ENCODE measurements at places on chromosomes 12 and 14.
A peak's percentile ranks its signal among the peaks of the same experiment; 100 is the strongest.

DNA sequence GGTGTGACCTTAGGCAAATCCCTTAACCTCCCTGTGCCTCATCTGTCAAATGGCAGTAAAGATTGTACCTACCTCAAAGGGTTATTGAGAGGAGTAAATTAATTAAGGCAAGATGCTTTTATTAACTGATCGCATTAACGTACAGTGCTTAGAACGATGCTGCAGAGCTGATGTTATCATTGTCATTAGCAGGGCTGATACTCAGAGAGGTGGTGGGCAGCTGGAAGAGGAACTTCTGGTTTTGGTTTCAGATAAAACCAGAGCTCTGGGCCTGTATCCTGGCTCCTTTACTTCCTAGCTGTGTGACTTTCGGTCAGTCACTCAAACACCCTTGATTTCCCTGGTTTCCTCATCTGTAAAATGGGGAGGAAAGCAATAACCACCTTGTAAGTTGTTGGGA lies 55.1 kb downstream of the CALM1 start:
- DNase-seq = no peak

DNA sequence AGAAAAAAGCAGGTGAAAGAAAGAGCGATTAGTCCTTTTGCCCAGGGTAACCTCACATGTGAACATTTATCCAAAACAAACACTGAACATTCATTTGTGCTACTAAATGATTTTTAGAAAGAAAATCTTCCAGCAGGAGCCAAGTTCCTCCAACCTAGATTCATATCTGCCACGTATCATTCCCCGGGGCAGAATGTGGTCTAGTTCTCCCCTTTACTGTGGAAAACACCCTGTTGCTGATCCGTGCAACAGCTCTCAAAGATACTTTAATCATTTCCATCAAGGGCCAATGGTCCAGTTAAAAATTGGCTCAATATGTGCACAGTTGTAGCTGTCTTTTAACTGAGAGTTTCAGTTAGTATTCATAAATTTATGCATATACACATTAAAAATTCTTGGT lies 479.1 kb downstream of the ATP23 start:
- DNase-seq = no peak

DNA sequence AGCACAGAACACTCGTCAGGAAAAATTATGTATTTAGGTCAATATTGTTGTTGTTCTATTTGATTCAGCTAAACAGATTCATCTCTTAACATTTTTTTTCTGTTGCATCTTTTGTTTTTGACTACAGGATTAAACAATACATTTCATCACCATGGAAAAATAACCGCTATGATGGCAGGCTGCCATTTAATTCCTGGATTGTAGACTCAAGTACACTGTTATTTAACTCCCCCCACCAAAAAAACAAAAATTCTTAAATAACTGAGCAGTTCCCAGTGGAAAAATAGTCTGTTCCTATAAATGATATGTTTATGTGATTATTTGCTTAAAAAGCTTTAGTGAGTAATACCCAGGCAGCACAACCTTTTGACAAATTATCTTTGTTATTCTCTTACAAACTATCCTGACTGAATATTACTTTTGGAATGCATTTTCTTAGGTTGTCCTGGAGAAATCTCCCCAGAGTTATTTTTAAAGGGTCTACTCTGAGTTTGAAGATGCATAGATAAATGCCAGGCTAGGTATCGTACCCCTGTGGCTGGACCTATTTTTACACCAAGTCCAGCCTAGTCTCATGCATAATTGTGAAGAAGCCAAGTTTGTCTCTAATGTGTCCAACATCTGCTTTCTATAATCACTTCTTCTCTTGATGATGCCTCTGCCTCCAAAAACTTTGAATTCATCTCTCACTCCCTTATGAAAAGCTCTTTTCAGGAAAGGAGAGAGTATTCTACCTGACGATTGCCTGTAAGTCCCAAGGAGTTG lies 3.7 kb downstream of the KERA start:
- DNase-seq = no peak

- no peak for DNase-seq
These were observed 40.0 kb upstream of the NAP1L1 start for GRCh38 chr12:76124456-76124855.

DNA sequence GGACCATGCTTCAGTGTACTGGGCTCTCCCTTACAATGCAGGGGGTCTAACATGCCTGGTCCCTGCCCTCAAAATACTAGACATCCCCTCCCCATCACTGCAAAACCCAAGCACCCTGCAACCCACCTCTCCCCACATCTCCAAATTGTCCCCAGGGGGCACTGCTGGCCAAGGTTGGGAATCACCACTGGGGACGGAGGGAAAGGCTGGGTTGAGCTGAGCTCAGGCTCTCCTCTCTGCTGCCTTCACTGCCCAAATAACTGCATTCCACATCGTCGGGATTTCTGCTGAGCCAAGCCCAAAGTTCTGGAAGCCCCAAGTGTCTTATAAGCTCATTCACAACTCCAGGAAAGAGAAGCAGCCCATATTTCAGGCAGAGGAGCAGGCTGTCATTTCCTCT lies 69.6 kb downstream of the NT5DC3 start:
- DNase-seq = no peak

GRCh38 chr14:85280074-85280473 lies 249.9 kb upstream of the FLRT2 start:
- DNase-seq = no peak

- no peak for DNase-seq
These were observed 44.5 kb downstream of the FOXA1 start for GRCh38 chr14:37550511-37550910.

- no peak for DNase-seq
These were observed 18.4 kb downstream of the HDAC7 start for GRCh38 chr12:47801170-47801903.

DNA sequence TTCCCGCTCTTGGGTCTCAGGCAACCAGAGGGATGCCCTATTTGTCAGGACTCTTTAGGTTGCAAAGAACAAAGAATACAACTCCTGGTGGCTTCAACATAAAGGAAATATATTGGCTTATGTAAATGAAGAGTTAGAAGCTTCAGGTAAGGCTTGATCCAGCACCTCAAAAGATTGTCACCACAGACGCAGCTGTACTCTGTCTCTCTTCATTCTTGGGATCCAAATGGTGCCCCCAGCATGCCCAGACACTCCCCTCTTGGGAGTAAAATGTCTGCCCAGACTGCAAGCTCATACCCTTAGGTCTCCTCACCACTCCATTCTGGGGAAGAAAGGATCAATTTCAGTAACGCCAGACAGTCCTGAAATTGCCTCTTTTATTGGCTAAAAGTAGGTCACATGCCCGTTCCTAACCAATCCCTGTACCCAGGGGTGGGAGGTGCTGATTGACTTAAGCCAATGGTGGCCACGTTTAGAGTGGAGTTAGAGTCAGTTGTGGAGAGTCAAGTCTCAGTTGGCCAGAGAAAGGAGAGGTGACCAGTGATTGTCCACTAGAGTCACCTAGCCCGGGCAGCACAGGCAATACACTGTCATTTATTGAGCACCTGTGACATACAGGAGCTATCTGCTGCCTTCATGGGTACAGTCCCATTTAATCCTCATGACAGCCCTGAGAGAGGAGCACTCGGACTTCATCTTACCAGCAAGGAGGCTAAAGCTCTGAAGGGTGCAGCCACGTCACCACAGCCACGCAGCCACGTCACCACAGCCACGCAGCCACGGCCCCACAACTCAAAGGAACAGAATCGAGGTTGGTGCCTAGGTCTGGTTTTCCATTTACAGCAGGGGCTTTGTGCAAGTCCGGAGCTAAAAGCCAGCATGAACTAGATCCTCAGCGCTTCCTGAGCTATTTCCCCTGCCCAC lies 19.7 kb upstream of the BEGAIN start:
- DNase-seq = no peak

- no peak for DNase-seq
These were observed 1153.5 kb downstream of the AACS start for GRCh38 chr12:126218697-126219096.

DNA sequence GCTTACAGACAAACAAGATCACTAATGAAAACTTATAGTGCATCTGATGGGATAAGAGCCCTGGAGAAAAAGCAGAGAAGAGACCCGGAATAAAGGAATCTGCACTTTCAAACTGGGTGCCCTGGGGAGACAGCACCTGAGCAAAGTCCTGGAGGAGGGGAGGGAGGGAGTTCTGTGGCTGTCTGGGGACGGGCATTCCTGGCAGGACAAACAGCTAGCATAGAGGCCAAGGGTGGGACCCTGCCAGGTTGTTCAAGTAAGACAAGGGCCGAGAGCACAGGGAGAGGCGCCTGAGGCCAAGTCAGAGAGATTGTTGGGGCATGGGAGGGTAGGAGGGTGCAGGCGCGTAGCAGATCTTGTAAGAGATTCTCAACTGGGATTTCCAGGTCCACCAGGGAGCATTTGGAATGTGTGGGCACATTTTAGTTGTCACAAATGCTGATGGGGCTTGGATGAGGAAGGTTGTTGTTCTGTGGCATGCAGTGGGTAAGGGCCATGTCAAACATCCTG lies 14.2 kb downstream of the IQSEC3 start:
- no peak for DNase-seq

DNA sequence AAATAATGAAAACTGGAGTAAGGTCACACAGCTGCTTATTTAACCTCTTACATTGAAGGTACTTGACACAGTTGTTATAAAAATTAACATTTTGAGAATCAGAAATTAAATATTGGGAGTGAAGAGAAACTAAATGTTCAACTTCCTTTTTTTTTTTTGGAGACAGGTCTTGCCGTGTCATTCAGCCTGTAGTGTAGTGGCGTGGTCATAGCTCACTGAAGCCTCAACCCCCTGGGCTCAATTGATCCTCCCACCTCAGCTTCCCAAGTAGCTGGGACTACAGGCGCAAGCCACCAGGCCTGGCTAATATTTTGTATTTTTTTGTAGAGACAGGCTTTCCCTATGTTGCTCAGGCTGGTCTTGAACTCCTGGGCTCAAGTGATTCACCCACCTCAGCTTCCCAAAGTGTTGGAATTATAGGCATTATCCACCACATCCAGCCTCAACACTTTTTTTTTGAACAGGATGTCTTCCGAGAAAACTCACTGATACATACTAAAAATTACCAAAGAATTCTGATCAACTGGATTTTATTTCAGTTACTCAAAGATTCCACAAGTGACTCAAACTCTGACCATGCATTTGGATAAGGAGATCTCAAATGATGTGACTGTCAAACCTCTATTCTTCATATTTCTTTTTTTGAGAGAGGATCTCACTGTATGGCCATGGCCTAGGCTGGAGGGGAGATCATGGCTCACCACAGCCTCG lies 35.4 kb downstream of the SGPP1 start:
- no peak for DNase-seq

- DNase-seq = no peak
These were observed 35.2 kb downstream of the ZFP36L1 start for GRCh38 chr14:68757618-68758081.

- no peak for DNase-seq
These were observed 23.5 kb downstream of the ATG14 start for GRCh38 chr14:55388160-55388559.

- DNase-seq = no peak
These were observed 10.2 kb downstream of the BICD1 start for GRCh38 chr12:32116897-32117296.

DNA sequence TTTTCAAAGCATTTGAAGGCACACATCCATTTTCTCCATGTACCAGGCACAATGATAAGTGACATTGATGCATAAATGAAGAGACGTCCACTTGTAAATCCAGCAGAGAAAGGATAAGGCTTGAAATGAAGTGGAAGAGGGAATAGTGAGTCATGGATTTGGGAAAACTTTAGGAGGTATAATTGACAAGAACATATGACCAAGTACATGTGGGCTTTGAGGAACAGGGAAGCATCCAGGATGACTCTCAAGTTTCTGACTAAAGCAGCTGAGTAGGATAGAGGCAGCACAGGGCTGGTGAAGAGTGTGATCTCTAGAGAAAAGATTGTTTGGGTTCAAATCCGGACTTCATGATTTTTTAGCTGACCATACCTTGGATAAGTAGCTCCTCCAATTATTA lies 43.6 kb upstream of the SYT1 start:
- no peak for DNase-seq

- no peak for DNase-seq
These were observed 85.5 kb downstream of the PRICKLE1 start for GRCh38 chr12:42504049-42504448.

DNA sequence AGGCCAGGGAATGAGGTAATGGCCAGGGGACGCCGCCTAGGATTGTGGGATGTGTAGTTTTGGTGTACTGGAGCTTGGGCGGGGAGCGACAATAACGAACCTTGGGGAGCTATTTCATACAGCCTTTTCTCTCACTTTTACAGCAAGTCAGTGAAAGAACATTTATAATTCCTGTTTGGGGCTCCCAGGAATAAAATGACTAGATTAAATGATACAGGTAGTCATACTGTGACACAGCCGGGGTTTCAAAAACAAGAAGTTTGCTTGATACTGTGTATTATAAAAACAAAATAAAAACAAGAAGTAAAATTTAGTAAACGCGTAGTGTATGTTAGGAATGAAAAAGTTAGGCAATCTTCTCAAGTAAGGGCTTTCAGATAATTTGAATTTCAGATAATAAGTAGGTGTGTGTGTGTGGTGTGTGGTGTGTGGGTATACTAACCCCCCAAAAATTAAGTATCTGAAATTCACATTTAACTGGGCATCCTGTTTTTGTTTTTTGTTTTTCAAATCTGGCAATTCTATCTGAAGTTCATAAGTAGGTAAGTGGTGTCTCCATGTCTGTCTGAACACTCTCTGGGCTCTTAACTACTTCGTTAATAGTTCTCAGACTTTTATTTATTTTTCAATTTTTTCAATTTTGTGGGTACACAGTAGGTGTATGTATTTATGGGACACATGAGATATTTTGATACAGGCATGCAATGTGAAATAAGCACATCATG lies 458 bp upstream of the DCTN2 start:
- no peak for DNase-seq

GRCh38 chr14:64463195-64463594 lies 2.1 kb upstream of the AKAP5 start:
- DNase-seq = no peak

DNA sequence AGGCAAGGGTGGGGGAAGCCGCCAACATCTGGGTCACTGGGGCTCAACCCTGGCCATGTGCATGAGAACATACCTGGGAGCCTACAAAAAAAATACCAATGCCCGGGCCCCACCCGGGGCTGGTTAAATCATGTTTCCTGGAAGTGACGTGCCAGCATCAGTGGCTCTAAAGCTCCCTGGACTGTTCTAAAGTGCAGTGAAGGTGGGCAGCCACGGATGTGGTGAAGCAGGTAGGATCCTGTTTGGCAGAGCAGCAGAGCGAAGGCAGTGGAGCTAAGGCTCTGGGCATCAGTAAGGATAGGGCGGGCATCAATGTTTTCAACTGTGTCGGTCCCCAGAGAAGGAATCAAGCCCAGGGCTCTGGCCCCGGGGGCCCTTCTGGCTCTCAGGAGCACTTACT lies 525 bp upstream of the GPR68 start:
- DNase-seq = peak; percentile 60

DNA sequence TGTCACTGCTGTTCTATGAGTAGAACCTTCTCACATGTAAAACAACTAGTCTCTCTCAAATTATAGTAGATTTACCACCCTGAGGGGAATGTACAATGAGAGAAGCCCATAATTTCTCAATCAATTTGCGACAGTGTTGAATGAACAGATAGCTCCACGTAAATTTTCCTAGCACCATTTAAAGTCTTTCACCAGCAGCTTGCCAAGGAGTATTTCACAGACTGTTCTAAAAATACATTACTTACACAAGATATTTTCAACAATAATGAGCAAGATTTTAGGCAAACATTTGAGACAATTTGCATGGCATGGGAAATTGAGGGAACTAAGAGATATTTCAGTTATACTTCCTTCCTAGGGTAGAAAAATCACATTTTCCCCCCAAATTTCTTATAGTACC lies 151.6 kb downstream of the KICS2 start:
- DNase-seq = no peak

GRCh38 chr14:75163677-75164076 lies 12.7 kb downstream of the TMED10 start:
- no peak for DNase-seq

- DNase-seq = no peak
These were observed 2.0 kb upstream of the RNASE8 start for GRCh38 chr14:21055432-21056117.

Data from activated T-cell treated with anti-CD3 and anti-CD28 coated beads for 48 hours (primary cell).